Hematopoietic multipotent progenitor cell treated with erythropoietin and hydrocortisone succinate and interleukin-3 and kit ligand, for 6 days (in vitro differentiated cells): ENCODE measurements at places on chromosomes 5 and 9.

DNA sequence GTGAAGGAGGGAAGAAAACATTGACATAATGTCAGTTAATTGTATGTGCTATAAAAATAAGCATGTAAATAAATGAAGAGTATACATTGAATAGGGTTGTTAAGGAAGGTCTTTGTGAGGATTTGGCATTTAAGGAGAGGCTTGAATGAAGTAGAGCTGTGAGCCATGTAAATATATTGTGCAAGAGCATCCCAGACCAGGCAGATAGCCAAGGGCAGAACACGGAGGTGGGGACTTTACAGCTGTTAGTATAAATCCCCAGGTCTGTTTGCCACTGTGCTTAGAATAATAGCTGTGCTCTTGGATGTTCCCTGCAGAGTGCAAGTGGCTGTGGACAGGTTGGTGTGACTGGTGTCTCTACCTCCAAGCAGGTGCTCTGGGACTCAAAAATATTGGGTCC, 211.7 kb downstream of the LRRC70 start:
- no peak for DNase-seq

DNA sequence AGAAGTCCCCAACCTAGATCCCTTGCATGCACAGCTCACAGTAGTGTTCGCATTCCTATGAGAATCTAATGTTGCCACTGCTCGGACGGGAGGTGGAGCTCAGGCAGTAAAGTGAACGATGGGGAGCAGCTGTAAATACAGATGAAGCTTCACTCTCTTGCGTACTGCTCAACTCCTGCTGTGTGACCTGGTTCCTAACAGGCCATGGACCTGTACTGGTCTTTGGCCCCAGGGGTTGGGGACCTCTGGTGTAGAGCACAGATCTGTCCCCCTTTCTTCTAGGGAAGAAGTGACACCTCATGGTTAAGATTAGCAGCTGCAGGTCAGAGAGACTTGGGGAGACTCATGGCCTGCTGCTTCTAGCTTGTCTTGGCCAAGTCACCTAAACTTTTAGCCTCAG, 7.1 kb downstream of the ARHGEF28 start:
- DNase-seq, result peak; percentile 17

- DNase-seq, result peak; percentile 77
Measured at GRCh38 chr9:27529316-27530278, at the start of gene MOB3B. TSS of gene MOB3B (minus strand) at chr9:27529814. CDS start at chr9:27455550, 74,264 bp downstream.

DNA sequence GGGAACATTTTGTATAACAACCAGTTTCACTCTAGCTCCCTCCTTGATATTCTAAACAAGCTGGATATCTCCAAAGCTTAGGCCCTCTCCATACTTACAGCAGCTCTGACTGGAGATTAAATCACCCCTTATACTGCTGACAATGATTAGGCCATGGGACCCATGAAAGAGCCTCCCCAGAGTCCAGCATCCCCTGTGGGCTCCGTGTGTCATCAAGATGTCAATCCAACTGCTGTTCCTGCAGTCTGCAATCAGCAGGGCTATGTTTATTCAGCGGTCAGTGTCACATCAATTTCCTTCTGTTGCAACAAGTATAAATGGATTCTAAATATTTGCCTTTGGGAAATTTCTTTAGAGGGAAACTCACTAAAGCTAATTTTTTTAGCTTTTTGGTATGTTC, 26.6 kb downstream of the PCDHAC2 start:
- DNase-seq, result no peak

- DNase-seq, result peak; percentile 37
Measured at GRCh38 chr5:131536211-131536826, 98.7 kb downstream of the RAPGEF6 start.

GRCh38 chr5:23072179-23072578, 219.0 kb upstream of the CDH12 start:
- DNase-seq, result no peak

GRCh38 chr9:4538621-4539020, 48.4 kb downstream of the SLC1A1 start:
- DNase-seq, result no peak

DNA sequence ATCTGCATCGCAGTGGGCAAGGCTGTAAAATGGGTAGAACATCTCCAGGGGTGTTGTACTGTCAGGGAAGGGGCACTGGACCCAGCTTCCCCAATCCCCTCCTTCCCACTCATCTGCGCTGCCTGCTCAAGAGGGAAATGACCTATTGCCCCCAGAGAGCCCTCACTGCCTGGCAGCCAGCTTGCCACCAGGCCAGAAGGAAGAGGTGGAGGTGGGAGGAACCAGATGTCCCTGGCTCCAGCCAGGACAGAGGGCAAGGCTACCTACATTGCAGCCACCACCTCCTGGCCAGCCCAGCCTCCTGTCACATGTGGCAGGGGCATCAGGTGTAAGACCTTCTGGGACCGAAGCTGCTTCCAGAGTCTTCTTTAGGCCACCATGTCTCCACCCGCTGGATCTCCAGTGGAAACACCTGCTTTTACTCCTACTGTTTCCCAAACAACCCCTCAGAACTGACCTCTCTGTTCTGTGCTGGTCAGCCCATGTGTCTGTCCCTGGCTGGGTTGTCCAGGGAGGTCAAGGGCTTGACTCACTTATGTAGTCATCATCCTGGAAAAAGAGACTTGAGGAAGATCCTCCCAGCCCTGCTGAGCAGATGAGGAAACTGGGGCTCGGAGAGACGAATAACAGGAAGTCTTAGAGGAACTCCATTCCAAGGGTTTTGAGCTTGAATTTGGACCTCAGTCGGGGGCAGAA, 42.3 kb downstream of the JADE2 start:
- no peak for DNase-seq

DNA sequence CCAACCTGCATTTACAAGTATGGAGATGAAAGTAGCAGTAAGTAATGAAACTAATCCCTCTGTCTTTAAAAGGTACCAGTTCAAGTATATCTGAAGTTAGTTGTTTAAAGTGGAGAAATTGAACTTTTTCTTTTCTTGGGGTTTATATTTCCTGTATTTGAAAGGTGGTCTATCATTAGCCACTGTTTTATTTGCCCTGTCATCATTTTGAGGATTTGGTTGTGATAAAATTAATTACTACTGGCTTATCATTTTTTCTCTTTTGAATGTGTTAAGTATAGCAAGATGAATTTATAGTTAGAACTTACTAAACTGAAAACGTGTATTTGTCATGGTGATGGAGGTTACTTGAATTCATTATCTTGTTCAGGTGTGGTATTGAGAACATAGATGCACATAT, 25.1 kb downstream of the NCBP1 start:
- DNase-seq, result no peak

GRCh38 chr9:76246680-76247079, 147.5 kb downstream of the RFK start:
- no peak for DNase-seq

GRCh38 chr5:32500181-32500580, 55.6 kb upstream of the ZFR start:
- DNase-seq, result no peak

DNA sequence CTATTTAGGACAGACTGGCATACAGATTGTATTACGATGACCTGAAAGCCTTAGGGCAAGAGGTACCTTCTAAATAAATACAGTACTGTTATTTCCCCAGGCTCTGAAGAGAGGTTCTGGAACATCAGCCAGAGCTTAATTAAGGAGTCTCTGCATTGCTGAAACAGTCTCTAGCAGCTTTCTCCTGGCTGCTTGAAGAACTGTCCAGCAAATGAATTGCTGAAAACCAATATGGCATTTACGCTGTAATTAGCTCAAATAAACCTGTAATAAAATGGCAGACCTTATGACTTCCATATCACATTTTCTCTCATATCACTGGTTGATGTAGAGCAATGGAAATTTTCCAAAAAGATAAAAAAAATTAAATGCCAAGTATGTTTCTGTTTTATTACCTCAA, 636.3 kb downstream of the GABRG2 start:
- DNase-seq, result no peak

DNA sequence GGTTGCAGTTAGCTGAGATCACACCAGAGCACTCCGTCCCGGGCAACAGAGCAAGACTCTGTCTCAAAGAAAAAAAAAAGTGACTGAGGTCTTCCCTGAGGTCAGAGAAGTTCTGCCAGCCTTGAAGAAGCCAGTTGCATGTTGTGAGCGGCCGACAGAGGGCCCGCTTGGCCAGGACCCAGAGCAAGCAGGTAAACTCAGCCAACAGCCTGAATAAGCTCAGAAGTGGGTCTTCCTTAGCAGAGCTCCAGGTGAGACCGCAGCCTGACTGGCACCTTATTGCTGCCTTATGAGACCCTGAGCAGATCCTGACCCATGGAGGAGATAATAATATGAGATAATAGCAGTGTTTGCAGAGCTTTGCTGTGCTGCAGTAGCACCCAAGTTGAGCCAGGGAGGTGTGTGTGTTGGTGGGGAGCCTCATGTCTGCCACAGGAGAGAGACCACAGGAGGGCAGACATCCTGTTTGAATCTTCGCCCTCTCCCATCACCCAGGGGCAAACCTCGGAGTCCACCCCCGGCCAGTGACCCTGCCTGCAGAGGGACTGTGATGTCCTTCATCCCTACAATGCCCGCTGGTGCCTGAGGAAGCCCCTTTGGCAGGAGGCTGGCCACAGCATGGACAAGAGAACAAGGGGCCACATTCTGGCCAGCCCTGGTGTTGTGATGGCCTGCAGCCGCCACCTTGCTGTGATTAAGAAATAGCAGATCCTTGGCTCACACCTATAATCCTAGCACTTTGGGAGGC, 10.8 kb upstream of the BARX1 start:
- no peak for DNase-seq

DNA sequence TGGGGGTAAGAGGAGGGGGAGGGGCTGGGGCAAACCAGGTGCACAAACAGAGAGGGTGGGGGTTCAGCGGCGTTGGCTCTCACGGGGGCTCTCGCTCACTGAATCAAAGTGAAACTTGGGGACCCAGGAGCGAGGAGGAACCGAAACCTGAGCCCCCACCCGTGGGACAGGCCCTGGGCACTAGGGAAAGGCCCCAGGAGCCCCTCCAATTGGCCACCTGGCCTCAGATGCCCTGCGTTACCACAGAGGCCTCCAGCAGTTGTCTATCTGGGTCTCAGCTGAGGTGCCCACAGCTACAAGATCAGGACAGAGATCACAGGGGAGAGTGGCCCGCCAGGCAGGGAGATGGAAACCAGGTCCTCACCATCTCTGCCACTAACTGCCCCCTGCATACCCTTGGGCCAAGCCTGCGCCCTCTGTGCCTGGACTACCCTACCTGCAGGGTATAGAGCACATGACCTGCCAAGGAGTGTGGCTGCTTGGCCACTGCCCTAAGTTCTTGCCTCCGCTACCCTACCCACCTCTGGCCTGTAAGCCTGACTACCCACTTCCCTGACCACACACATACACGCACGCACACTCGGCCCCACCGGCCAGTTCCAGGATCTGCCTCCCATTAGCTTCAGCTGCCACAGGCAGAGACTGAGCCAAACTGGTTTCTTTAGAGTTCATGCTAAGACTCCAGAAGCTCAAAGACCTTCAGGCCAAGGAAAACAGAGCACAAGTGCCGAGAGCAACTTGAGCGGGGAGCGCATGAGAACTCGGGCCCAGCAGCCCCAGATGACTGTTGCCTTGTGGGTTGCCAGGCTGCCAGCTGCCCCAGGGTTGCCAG, 39.9 kb downstream of the PAX5 start:
- no peak for DNase-seq

DNA sequence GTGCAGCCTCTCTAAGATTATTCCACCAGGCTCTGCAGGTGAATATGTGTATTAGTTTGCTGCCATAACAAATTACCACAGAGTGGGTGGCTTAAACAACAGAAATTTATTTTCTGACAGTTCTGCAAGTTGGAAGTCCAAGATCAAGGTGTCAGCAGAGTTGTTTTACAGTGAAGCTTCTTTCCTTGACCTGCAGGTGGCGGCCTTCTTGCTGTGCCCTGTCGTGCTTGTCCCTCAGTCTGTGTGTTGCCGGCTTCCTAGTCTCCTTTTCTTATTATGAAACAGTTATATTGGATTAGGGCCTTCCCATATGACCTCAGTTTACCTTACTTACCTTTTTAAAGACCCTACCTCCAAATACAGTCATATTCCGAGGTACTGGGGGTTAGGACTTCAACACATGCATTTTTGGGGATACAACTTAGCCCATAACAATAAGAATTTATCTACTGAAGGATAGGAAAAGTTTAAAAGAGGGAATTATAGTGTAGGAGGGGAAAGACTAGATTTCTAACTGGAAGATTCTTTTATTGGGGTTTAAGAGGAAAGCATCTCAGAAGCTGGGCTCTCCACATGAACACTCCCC, 97.4 kb downstream of the OSTF1 start:
- peak; percentile 77 for DNase-seq

DNA sequence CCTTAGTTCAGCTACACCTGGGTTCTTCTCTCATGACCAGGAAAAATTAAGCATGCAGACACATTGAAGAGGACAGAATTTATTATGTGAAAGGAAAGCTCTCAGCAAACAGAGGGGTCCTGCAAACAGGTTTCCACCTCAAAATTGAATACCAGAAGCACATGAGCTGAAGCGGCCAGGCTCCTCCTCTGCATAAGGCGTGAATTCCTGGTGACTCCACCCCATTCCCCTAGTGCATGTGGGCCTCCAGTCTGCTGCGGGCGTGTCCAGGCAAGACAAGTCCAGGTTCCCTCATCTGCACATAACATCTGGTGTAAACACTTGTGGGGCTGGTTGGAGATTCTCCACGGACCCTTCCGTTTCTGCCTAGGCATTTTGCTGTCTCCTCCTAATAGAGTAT, 1156.4 kb downstream of the FOXD4L5 start:
- DNase-seq, result no peak

- DNase-seq, result no peak
Measured at GRCh38 chr5:35988529-35988928, 2.7 kb downstream of the UGT3A1 start.

GRCh38 chr5:108266242-108266641, 115.7 kb downstream of the FBXL17 start:
- no peak for DNase-seq

DNA sequence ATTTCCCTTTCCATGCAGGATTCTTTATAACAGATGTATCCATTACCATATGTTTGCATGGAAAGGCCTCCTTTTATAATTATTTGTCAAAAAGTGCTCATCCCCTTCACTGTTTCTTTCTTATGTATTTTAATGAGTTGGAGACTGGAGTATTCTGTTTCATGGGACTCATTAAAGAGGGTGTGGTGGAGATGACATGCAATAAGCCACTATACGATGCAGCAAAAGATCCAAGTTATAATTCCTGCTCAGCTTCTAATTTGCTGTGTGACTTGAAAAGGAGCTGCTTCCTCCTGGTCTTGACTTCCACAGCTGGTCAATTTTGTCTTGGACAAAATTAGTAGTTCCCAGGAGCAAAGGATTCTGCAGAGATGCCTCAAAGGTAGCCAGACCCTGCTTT, 13.9 kb downstream of the SGCD start:
- DNase-seq, result no peak

- no peak for DNase-seq
Measured at GRCh38 chr9:88716596-88717290, 181.8 kb downstream of the NXNL2 start.

GRCh38 chr9:10026443-10026984, 586.3 kb downstream of the PTPRD start:
- DNase-seq, result peak; percentile 60

DNA sequence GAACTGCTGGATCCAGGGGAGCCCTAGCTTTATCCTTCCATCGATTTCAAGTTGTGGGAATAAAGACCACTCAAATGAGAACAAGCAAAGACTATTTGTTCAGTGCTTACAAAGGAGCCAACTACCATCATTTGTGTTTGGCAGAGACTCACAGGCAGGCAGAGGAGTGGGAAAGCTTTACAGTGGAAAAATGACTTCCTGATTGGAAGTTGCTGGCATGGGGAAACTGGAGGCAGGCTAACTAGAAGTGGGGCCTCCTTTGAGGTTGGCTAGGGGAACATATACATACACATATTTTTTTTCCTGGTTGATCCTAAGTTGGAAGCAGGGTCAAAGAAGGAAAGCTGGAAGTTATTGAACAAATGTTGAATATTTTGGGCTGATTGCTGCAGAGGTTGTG, 121.7 kb downstream of the ACTBL2 start:
- DNase-seq, result no peak

- peak; percentile 79 for DNase-seq
Measured at GRCh38 chr9:130196643-130197042, 24.4 kb downstream of the NCS1 start.
